SW 1271 (cell line): ENCODE measurements at places on chromosomes 11 and 22.

- no peak for DNase-seq
Measured at GRCh38 chr11:71425860-71426259, 22.3 kb downstream of the DHCR7 start.

- DNase-seq: no peak
Measured at GRCh38 chr22:42676059-42676607, 26.9 kb upstream of the CYB5R3 start.

- no peak for DNase-seq
Measured at GRCh38 chr22:31625661-31626426, 36.2 kb downstream of the PISD start.

DNA sequence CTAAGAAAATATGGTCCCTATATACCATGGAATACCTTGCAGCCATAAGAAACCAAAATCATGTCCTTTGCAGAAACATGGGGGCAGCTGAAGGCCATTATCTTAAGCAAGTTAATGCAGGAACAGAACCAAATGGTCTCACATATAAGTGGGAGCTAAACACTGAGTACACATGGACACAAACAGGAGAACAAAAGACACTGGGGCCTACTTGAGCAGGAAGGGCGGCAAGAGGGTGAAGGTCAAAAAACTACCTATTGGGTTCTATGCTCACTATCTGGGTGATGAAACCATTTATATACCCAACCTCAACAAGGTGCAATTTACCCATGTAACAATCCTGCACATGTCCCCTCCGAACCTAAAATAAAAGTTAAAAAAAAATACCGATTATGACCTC, 22.5 kb downstream of the GAS2 start:
- no peak for DNase-seq

GRCh38 chr11:132186699-132187098, 816.3 kb downstream of the NTM start:
- no peak for DNase-seq

- DNase-seq: no peak
Measured at GRCh38 chr11:115665175-115665821, 161.1 kb upstream of the CADM1 start.

DNA sequence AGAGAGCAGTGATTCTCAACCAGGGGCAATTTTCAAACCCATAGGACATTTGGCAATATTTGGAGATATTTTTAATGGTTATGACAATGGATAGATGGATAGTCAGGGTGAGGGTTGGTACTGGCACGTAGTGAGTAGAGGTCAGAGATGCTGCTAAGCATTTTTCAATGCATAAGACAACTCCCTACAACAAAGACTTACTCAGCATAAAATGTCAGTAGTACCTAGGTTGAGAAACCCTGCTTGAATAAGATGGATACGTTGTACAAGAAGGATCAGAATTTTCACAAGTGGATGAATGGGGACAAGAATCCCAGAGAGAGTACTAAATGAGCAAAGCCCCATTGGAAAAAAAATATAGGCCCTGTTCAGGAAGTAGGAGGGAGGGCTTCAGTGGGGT, 11.9 kb upstream of the LIN7C start:
- no peak for DNase-seq

- no peak for DNase-seq
Measured at GRCh38 chr11:66448523-66448922, 9.9 kb upstream of the MRPL11 start.

- DNase-seq: no peak
Measured at GRCh38 chr11:20208622-20209111, 48.4 kb upstream of the DBX1 start.

DNA sequence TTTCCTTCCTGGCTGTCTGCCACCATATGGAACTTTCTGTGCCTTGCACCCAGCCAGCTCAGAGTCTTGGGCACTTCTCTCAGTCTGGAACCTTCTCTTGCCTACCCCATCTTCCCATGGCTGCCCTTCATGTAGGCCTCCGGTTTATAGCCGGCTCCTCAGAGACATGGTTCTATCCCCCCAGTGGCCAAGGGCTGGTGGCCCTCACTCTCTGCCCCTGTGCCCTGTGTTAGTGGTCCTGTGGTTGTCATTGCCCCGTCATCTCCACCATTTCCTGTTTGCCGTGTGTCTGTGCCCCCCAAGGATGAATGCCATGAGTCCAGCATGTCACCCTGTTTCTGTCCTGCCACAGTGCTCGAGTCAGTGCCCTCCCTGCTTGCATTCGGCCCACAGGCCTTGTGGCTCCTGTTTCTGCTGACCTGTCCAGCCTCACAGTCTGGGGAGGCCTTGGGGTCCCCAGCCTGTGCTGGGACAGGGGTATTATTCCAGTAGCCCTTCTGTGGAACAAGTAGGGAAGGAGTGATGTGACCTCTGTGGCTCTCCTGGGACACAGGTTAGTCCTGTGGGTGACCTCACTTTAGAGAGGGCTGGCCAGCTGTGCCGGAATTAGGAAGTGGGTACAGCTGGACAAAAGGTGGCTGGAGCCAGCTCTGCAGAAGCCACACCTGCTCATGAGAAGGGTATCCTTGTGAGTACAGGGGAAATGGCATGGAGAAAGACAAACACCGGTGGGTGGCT, 30.7 kb downstream of the ST3GAL4 start:
- DNase-seq: no peak

GRCh38 chr11:114827736-114828135, 149.4 kb downstream of the NXPE2 start:
- no peak for DNase-seq

- no peak for DNase-seq
Measured at GRCh38 chr11:15035283-15035682, 38.1 kb upstream of the CALCB start.

DNA sequence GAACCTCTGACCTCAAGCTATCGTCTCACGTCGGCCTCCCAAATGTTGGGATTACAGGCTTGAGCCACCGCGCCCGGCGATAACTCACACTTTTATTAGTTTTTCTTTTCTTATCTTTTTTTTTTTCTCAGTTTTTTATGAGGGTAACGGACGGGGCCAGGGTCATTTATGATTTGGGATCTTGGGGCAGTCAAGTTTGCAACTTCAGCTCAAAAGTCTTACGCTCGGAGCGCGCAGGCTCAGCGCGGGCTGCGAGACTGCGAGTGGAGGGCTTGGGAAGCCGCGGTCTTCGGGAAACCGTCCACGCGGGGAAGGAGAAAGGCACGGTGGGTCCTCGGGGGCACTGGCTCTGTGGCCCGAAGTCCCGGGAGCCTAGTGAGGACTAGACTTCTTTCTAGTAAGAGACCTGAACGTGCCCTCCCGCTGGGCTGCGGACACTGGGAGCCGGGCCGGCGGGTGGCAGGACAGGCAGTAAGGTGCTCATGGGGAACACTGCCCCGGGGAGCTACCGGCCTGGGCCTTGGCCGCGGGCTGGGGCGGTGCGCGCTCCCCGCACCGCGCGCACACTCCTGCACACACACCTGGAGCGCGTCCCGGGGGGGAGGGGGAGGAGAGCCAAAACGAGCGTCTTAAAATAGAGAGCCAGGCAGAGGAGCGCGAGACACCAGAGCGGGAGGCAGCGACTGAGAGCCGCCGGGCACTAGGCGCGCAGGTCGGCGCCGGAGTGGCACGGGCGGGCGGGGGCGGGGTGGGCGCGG, 476 bp upstream of the BARX2 start:
- no peak for DNase-seq

GRCh38 chr11:79122759-79123158, 318.1 kb downstream of the TENM4 start:
- DNase-seq: no peak

- DNase-seq: no peak
Measured at GRCh38 chr11:29005401-29005980, 897.3 kb downstream of the METTL15 start.

GRCh38 chr22:21951931-21952465, 650 bp downstream of the PPM1F start:
- DNase-seq: no peak

DNA sequence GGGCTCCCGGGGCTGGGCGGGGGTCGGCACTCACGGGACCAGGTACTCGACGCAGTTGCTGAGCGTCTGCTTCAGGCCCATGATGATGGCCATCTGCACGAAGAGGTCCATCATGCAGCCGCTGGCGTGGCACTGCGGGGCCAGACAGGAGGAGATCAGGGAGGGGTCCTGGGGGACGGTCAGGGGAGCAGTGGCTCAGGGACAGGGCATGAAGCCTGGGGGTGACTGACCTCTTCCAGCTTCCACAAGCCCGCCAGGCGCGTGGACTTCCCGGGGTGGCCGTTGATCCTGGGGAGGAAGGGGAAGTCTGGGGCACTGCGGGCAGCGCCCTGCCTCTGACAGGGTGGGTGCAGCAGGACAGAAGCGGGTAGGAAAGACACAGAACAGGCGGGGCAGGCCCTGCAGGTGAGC, 6.1 kb upstream of the SIGIRR start:
- no peak for DNase-seq

DNA sequence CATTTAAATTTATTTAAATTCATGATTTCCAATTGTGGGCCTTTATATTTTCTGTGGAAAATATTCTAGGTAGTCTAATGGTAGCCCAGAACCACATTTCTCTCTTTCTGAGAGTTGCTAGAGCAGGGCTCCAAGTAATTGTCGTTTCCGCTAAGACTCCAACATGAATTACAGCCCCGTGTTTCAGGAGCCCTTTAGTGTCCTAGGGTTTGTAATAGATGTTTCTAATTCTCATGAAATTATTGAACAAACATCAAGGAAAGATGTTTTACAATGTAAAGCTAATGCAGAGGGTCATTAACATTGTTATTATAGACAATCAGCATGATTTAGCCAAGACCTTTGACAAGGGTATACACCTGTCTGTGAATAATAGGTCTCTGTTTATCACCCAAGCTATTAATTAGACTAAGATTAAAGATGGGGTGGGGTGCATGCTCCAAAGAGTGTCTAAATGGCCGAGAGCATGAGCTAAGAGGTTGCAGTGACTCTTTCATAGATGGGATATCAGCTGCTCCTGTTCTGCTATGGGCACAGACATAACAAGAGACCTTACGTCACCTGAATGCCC, 81.8 kb upstream of the NTM start:
- DNase-seq: no peak

DNA sequence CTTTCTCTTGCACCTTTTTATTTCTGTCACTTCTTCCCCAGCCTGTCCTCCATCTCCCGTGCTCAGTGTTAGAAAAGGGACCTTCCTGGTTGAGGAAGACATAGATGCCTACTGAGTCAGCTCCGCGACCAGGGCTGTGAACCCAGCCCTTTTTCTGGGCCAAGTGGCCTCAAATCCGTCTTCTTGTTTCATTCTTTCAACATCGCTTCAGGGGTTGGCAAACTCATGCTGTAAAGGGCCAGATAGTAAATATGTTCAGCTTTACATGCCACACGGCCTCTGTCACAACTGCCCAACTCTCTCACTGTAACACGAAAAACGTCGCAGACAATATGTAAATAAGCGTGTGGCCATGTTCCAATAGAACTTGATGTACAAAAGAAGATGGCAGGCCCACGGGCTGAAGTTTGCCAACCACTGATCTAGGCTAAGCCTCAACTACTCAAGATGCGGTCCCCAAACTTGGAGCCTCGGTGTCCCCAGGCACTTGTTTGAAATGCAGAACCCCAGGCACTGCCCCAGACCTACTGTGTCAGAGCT, 338.4 kb downstream of the MN1 start:
- no peak for DNase-seq

DNA sequence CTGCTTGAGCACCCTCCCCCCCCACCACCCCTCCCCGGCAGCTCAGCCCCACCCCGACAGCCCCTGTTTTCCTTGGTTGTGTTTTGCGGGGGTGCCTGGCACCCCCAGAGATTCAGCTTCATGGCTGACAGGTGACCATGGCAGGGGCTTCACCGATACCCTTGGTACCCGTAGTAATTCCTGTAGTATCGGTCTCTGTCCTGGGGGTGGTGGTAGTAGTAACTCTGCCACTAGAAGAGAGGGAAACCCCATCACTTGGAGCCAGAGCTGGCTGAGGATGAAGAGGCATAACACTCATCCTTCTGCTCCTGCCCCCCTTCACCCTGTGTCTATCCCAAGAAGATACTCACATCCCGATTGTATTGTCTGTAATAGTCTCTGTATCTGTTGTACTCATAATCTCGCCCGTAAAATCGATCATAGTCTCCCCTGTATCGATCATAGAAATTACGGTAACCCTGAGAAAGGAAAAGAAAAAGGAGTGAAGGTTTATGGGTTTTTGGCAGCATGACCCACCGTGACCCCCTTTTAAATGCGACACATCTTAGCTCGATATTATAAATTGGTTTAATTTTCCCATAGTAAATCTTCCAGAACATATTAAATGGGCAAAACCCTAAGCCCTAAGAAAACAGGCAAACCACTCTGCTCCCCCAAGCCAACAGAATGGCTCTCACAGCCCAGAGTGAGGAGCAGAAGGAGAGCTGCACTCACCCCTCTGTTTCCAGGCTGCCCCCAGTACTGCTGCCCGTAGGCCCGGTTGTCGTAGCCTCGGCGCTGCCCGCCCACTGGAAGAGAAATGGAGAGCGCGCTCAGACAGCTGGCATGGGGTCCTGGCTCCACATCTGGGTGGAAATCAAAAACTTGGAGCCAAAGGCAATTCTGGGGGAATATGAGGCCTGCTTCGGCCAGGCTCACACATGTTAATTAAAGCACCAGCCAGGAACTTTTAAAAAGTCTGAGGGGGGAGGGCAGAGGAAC, 8.0 kb downstream of the GNG3 start:
- no peak for DNase-seq

- no peak for DNase-seq
Measured at GRCh38 chr22:16586170-16586569, 6.4 kb downstream of the CCT8L2 start.

DNA sequence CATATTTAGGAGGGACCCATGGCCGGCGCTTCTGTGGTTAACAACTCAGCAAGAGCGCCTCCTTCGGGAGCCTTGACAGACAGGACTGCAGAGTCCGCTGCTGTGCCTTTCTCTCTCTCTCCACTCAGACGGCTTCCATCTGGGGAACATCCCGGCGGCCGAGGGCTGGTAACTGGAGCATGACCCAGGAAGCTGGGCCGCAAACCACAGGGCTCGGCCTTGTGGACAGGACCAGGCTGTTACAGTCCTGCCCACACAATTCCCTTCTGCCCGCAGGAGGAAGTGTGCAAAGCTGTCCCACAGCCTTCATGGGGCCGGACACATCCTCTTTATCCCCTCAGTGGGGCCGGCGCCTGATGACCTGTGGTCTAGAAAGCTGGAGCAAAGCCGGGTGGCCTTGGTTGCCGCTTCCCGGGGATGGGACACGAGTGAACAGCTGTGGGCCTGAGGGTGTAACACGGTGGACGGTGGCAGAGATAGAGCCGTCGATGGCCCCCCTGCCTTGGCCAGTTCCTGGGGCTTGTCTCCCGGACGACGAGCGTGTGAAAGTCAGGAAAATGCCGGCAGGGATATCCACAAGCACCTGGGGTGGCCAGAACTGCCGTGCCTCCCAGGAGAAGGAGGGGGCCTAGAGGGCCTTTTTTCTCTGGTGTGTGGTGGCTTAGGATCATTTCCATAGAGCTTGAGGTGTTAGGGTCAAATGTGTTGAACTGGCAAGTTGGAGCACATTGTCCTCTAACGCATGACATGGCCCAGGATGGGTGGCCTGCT, 50.1 kb downstream of the FBLN1 start:
- DNase-seq: no peak

- DNase-seq: peak; percentile 75
Measured at GRCh38 chr22:29625090-29625825, 21.8 kb downstream of the NF2 start.

- DNase-seq: no peak
Measured at GRCh38 chr11:112734207-112734606, 227.0 kb upstream of the NCAM1 start.
